ENCODE measurements at places on chromosomes 3 and 15.

DNA sequence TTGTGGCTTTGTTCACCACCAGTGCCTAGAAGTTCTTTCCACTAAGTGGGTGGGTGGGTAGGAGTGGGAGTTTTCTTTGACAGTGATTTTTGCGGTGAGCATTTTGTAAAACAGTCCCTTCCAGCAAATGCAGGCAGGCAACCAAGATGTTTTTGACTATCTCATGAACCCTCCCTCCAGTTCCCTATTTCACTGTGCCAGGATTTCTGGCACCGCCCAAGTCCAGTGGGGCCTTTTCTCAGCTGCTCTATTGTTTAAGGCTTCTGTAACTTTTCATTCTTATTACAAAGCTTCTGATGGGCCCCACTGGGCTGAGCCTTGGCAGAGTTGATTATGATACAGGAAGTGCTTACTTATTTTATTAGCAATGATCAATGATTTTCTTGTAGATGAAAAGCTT is 236.0 kb downstream of the EDEM1 start:
- DNase-seq: peak; percentile 62

DNA sequence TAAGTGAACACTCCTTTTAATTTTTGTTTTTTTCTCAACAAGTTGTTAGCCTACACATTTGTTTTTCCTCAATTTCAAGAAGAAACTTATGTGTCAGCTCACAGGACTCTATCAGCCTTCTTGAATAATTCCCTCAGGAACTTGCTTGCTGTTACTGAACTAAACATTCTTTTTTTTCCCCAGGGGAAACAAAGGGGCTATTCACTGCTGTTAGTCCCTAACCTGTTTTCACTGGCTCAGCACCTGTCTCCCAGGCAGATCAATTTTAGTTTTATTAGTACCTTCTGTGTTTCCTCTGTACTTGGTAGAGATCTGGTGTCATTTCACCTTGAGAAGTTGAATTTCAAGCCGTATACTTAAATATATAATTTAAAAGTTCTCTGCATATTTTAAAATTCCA is 644.6 kb downstream of the CADM2 start:
- DNase-seq: no peak

DNA sequence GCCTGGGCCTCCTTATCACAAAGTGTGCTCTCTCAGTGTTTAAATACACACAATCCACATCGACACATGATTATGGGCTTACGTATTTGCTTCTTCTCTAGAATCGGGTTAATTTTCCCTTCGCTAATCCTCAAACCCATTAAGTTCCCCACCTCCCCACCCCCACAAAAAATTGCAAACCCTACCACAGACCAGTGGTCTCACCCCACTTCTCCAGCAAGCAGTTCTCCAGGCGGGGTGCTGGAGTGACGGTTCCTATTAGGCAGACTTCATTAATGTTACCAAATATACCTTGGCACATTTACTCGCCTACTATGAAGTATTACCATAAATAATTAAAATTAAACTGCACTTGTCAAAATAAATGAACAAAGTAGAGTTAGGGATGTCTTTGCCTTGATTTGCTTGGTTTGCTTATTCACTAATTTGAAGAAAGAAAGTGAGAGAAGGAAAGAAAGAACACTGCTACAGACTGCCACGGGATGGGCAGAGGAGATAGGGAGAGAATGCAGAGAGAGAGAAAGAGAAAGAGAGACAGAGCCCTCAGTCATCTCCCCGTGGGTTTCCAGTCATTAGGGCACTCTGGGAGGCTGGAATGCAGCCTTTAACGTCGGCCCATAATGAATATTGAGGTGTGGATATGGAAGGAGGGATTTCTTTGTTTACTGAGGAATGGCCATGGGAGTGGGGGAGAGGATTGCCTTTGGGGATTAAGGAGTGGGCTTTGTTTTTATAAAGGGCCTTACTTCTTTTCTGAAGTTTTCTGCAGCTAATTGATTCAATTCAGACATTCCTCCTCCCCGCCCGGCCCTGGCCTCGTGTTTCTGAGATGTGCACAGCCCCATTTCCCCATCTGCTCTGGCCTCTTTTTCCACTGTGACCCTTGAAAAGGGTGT is 39.7 kb upstream of the POLG start:
- DNase-seq: no peak

- no peak for DNase-seq
Measured at GRCh38 chr3:187186801-187187421, 10.4 kb upstream of the RTP1 start.

DNA sequence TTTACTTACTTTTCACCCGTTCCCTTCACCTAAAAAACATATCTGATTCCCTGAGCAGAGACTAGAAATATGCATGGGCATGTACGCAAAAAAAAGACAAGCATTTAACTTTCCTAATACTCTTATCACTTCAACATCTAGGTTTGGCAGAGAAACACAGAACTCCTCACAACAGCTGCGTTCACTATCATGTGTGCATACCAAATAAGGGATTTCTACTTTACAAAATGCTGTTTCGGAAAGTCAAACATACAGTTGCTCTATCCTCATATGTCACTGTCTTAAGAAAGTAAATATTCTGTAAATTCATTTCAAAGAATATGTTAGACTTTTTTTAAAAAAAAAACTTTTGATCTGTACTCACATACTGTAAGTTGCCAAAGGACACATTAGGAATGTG is 65.1 kb upstream of the CBLB start:
- no peak for DNase-seq

DNA sequence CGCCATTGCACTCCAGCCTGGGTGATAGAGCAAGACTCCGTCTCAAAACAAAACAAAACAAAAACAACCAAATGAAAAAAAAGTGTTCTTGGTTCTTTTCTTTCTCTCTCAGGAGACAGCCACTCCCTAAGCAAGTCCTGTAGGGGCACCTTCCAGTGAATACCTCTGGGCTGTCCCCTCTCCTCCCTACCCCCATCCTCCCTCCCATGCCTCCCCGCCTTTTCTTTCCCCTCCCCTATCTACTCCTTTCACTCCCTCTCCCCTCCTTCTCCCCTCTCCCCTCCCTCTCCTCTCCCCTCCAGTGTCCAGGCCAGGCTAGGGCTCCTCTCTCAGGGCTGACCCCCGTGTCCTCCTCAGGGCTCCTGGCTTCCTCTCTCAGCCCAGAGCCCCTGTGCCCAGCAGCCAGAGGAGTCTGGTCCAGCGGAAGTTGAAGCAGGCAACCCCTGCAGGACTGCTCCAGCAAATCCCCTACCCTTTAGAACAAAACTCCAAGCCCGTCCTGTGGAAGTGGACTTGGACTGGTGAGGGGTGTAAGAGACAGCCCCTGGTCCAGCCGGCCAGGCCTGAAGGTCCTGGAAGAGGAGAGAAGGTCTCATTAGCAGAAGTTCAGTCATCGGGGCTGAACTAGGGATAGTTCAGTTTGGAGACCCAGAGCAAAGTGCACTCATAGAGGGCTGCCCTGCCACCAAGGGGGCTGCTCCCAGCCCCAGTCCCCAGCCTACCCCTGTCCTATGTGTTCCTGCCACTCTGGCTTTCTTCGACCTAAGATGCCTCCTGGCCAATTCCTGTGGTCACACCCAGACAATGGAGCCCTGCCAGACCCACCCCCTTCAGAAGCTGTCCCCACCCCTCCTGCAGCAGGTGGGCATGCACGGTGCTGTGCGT is 79.8 kb upstream of the IQSEC1 start:
- no peak for DNase-seq
